AG09319 (cell line): ENCODE measurements at places on chromosomes 1 and 21.

DNA sequence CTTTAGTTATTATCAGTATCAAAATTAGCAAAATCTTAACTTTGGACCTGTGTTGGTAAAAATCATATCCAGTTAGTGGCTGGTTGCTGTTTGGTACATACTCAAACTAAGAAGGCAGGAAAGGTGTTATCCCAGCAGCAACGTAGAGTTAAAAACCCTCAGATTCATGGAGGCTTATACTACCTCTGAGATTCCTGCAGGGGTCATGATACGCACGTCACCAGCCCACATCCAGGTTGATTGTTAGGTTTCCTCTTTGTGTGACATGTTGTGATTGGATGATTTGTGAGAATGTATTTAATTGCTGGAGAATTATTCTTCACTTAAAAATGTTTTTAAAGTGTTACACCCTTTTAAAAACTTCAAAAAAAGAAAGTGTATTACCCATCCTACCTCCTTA, 423.3 kb upstream of the ADGRL2 start:
- no peak for DNase-seq

DNA sequence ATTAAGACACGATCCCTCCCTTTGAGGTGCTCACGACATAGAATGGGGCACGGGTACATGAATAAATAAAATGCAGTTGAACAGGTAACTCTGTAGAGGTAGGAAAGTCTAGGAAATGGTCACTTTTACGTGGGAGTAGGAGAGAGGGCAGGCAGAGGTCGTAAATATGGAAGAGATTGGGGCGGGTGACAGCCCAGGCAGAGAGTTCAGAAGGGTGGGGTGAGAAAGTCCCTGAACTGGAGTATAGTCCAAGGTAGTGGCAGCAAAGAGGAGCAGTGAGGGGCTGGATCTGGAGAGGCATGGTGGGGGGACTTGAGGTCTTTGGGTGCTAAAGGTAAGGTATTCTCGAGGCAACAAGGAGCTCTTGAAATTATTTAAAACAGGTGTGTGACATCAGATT, 147.9 kb downstream of the C1orf21 start:
- no peak for DNase-seq

DNA sequence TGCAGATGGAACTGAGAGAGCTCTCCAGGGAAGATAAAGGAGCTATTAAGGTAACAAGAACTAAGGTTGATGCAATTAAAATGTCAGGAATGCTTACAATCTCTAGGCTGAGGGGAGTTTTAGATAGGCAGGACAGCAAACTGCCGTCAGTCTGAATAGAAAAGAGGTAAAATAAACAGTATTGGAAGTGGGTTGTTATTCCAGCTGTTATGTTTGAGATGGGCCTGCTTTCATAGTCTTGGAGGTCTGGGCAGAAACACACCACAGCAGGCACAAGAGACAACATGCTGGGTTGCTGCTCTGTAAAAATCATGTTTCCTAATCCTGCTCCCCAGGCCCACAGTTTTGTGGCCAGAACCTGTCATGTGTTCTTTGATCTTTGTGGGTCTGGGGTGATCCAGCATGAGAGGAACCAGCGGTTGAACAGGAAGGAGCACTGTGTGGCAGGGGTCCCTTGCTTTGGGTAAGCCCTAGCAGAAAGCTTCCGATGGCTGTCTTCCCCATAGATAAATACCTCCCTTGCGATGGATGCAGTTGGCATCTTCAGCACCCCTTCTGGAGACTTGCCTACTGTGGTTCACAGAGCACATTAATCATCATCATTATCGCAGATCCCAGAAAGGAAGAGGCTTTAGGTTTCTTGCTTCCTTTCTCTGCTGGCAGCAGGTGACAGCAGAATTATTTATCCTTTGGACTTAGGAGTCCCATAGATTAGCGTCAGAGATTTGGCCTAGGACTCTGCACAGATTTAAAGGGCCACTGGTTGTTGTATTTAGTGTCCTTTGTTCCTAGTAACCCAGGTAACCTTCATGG, 97.1 kb downstream of the AK5 start:
- no peak for DNase-seq

DNA sequence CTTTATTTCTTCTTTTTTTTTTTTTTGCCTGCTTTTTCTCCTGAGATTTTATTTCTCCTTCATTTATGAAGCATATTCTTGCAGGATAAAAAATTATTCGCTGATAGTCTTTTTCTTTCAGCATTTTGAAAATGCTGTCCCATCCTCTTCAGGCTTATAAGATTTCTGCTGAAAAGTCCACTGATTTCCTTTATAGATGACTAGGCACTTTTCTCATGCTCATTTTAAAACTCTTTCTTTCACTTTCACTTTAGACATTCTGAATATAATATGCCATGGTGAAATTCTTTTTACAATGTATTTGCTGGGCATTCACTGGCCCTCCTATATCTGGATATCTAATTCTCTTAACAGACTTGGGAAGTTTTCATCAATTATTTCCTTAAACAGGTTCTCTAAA, 25.5 kb upstream of the GTF2B start:
- no peak for DNase-seq

GRCh38 chr1:204203206-204203767, 7.0 kb upstream of the KISS1 start:
- no peak for DNase-seq

GRCh38 chr1:196121181-196121580, 487.1 kb downstream of the KCNT2 start:
- no peak for DNase-seq

GRCh38 chr1:68231627-68232288, 565 bp downstream of the WLS start:
- DNase-seq: peak; percentile 70

DNA sequence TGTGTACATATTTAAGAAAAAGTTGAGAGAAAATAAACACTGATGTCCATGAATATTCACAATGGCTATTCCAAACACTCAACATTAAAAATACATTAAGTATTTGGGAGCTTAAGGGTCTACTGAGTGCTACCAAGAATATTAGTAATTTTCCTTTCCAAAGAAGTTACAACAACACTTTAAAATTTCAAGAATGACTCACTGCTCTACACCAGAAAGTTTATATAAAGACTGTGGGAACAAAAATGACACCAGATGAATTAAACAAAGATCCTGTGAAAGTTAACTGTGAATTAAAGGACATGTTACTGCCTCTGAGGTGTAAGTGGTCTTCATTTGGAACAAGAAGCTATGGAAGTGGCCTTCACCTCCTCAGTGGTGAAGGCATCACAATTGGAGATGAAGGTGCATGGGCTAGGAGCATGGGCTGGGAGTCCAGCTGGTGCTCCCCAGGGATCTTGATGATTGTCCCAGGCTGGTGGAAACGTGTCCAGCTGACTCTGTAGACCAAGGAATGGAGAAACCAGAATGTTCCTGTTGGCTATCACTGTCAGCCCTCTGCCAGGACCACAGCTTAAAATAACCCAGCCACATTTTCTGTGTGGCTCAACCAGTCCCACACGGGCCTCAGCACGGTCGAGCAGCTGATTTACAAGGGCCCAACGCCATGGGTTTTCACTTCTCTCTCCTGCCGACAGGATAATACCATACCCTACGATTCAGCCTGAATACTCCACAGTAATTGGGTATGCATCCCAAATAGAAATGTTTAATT, 28.8 kb downstream of the TAF5L start:
- peak; percentile 14 for DNase-seq

DNA sequence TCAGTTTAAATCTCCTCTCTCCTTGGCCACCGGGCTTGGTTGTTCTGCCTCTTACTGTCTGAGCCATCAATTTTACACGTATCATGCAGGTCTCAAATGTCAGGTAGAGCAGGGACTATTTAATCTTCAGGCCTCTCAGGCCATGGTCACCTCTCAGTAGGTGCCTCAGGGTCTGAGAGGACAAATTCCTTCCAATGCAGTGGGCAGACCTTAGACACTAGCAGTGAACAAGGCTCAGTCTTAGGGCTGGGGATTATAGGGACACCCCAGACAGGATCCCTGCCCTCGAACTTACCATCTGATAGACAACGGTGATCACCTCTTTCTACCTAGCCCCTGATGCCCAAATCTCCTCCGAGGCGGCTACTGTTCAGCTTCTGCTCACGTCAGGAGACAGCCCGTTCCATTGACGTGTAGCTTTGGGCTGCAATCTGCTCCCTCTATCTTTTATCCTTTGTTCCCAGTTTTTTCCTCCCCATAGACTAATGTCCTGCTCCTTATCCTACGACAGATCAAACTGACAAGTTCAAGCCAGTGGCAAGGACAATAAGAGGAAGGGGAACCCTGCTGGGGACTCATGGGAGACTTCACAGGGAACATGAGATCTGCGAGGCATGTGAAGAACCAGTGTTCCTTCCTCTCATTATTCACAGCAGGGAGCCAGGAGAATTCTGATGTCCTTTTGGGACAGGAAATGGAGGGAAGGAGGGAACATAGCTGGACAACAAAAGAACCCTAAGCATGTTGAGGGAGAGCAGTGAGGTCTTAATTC, 1.4 kb upstream of the MYOG start:
- no peak for DNase-seq

DNA sequence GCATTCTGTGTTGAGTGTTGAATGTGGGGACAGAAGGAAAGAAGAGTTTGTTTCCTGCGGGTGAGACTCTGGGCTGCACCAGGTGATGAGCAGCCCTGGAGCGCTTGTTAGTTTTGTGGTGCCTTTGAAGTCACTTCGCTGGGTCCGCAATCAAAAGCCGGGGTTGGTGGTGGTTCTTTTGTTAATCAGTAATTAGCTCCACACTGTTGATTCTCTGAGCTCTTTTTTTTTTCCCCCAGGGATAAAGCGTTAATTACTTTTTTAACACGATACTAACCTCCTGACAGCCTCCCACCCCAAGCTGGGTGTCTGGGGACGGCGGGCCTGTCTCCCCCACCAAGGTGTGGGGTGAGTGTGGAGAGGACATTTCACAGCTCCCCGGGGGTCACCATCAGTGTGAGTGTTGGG, 56.6 kb downstream of the AGPAT3 start:
- no peak for DNase-seq

DNA sequence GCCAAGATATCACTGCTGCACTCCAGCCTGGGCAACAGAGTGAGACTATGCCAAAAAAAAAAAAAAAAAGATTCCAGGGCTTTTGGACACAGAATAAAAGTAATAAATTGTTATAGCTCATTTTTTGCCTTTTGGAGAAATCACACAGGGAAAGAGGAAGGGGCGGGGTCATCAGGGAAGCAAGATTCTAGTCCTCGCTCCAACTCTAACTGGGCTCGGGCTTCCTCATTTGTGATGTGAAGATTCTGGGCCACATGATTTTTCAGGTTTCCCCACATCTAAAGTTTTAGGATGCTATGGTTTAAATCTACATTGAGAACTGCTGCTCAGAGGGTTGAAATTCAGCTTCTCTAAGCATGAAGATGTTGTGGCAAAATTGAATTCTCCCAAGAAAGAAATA, 179.3 kb upstream of the PLXNA2 start:
- DNase-seq: no peak

GRCh38 chr1:238018214-238018613, 127.5 kb upstream of the ZP4 start:
- DNase-seq: no peak

DNA sequence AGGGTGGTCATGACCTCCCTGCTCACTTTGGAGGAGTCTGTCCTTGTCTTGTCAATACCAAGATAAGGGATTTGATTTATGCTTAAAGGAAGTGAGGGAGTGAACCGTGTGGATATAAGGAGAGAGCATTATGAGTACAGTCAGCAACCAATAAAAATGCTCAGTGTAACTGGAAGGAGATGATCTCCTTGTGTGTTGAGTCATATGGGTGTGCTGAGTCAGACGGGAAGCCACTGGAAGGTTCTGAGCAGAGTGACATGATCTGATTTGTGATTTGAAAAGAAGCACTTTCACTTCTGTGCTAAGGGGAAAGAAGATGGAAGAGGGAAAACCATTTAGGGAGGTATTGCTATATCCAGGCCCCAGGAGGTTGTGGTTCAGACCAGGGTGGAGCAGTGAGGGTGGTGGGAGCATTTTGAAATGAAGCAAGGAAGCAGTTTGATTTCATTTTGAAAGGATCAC, 2.5 kb upstream of the BCL10 start:
- peak; percentile 68 for DNase-seq

- DNase-seq: no peak
Measured at GRCh38 chr1:52967666-52968065, 40.6 kb downstream of the SCP2 start.

DNA sequence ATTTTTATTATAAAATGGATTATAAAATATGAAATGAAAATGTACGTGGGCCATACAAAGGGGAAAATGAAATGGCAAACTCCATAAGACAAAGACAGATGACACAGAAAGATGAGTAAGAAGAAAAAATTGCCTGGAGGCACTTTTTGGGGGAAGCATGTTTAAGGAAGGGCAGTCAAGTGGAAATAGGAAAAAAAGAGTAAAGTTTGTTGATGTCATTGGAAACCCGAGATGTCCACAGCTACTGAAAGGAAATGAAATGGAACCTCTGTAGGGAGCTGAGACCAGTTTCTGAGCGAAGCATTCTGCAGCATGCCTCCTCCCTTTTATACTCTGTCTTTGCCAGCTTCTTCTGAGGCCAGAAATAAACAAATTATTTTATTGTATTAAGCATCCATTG, 203.4 kb upstream of the UBE2U start:
- peak; percentile 56 for DNase-seq

- no peak for DNase-seq
Measured at GRCh38 chr1:11767922-11768704, 6.1 kb downstream of the C1orf167 start.

DNA sequence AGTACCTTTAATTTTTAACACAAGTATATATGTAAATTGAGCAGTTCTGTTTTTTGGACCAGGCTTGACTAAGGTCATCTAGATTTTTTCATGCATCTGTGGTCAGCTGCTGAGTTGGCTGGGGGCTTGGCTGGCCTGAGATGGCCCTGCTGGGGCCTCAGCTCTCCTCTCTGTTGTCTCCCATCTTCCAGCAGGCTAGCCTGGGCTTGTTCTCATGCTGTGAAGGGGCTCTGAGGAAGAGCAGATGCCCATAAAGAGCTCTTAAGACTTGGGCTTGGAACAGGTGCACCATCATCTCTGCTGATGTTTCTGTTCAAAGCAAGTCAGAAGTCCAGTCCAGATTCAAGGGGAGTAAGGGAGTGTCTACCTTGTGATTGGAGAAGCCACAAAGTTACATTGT, 51.2 kb upstream of the TNR start:
- DNase-seq: no peak

DNA sequence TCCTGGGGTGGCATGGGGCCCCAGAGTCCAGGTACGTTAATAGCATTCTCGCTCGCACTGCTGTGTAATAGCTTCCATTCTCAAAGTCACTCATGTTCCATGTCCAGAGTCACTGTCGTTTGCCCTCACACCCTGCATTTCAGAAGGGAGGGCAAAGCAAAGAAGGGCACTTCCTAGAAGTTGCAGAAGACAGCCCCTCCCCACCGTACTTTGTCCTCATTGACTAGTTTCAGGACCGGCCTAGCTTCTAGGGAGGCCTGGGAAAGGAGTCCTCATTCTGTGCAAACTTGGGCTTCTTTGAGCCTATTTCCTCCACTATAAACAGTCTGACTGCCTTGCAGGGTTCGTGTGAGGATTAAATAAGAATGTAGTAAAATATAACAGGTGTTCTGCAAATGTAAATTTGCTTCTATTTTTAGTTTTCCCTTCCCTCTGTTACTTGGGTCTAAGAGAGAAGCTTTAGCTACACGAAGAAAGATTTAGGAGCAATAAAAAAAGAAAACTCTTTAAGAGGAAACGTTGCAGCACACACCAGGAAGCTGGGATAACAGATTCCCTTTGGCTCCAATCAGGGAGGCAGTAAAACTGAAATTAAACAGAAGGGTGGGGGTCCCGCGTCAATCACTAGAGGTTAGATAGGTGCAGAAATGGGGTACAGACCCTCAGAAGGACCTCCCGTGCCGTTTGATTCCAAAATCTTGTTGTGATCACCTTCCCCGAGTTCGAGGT, 40.1 kb downstream of the ACTL8 start:
- DNase-seq: no peak
